ENCODE measurements at places on chromosomes 7 and 10. TPM values are rescaled to one million over a fixed set of nuclear protein-coding genes. Genes with fewer than 3 reads are reported as not detected.

DNA sequence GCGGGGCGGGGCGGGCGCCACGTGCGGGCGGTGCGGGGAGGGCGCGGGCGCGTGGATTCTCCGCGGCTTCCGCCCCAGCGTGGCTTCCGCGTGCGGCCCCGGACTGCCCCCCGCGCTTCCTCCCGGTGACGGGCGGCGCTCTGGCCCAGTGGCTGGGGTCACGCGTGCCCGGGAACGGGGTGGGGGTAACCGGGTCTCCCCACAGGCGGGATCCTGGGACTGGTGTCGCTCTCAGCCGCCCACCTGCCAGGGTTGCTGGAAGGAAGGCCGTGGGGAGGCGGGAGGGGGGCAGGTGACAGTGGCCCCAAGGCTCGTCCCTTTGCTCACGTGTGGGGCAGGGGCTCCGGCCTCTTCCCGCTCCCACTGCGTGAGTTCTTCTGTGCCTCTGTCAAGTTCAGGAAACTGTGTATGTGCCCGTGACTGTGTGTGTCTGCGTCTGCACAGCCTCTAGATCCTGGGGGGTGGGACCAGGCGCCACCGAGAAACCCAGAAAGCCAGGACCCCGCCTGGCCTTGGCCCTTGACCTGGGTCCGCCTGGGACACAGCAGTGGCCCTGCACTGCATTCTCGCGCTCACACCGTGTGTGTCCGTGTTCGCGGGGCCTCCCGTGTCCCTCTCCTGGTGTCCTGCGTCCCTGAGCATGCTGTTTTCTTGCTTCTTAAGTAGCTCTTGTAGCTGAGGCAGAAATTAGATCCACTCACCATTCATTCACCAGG, 919 bp downstream of the MAFK start:
- ATAC-seq: no peak

DNA sequence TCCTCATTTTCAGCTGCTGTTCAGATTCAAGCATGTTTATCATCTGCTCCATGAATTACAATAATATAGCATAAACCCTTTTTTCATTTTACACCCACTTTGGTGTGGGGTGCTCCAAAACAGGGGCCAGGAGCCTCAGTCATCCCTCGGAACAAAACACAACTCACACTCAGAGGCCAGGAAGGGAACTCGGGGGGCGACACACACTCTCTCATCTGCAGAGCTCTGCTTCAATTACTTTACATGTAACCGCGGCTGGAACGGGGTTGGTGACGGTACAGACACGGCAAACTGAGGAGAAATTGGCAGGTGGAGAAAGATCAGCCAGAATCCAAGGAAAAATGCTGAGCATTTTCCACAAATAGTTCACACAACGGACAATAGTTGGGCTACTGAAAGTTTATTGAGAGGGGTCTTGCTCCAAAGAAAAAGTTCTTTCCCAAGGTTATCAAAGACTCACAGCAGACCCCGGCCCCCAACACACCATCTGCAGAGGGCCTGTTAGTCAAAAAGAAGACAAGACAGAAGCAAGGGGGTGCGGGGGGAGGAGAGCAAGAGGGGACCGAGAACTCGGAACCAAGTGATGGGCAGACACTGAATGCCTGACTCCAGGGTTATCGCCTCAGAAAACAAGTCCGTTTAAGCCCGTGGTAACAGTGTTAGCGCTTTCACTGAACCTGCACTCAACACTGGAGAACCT, 20.5 kb downstream of the DIP2C start:
- peak; percentile 22 for ATAC-seq

Gene AKR1B15
- not detected for total RNA-seq

- peak; percentile 73 for ATAC-seq
These were observed 650 bp downstream of the UBE2D1 start for GRCh38 chr10:58335306-58336005.

Gene GPR26
- 0.16 TPM for total RNA-seq

GRCh38 chr10:110967009-110967630, 47.7 kb downstream of the SHOC2 start:
- ATAC-seq: no peak

GRCh38 chr7:27900006-27900405, 160.0 kb downstream of the TAX1BP1 start:
- ATAC-seq: no peak

Gene NKX1-2
- total RNA-seq: not detected

Gene ELFN1
- total RNA-seq: 12.1 TPM

Gene SSC4D
- 0.82 TPM for total RNA-seq

- ATAC-seq: no peak
These were observed 17.7 kb downstream of the FOXK1 start for GRCh38 chr7:4699841-4700240.

GRCh38 chr7:156735851-156736250, 95.3 kb downstream of the RNF32 start:
- ATAC-seq: no peak

DNA sequence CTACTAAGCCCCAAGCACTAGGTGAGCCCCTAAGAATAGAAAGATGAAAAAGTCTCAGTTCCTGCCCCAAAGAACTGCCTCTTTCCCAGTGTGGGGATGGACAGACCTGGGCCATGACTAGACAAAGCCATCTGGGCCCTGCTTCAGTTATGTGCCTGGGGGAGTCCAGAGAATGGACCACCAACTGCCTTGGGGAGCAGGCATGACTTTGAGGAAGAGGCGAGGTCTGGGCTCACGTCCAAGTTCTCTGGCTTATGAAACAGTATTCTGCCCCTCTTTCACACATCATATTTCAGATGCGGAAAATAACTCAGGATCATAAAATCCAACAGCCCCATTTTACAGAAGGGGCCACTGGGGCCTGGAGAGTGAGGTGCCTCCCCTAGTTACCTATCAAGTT, 80.3 kb downstream of the PLXNA4 start:
- no peak for ATAC-seq

GRCh38 chr10:53699684-53700083, 927.1 kb upstream of the MBL2 start:
- no peak for ATAC-seq

Gene PIP
- total RNA-seq: not detected

DNA sequence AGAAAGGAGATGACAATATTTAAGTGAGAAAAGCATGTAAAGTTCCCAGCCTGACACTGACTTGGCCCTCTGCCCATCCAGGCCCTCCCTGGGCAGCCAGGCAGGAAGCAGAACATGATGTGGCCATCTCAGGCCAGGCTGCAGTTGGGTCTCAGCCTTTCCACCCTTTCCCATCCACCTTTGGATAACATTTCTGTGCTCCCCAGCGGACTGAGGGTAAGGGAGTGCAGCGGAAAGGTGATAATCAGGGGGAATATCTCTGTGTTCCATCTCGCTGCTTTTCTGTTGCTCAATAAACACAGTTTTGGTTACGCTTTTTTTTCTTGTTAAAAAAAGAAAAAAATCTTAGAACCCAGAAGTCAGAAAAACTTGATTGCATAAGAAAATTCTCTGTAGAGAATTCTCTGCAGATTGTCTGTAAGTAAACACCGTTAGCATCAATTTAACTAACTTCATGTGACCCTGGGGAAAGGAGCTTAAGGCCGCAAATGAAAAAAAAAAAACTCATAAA, 37.2 kb upstream of the TARP start:
- ATAC-seq: no peak

DNA sequence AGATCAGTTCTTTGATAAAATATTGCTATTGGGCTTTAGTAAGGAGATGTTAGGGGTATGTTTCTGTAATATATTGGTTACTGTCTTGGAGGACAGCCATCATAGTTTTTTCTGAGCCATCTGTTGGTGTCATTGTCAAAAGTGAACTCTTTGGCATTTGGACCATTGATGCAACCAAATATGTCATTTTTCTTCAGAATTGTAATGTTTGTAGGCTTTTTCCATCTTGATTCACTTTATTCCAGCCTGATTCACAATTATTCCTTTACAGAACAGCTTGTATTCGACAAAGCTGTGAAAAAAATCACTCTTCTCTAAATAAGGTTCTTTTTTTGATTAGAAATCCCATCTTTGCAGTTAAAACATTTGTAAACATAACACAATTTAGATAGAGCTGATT, 37.4 kb downstream of the SMNDC1 start:
- no peak for ATAC-seq

DNA sequence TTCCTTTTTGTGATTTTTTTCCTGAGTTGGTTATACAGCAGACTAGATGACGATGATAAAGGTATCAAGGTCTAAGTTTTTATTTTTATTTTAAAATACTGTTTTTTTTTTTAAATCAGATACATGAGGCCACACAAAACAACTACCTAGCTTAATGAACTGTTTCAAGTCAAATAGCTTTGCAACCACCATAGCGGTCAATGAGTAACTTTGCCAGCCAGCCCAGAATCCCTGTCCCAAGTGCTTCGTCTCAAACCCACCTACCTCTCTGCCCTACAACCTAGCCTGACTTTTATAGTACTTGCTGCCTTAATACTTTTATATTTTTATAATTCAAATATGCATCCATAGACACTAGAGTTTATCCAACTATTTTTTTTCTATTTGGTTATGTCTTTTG, 676.5 kb downstream of the NRG3 start:
- no peak for ATAC-seq

All from motor neuron (in vitro differentiated cells).